ENCODE measurements at places on chromosomes 3 and 15. TPM values are rescaled to one million over a fixed set of nuclear protein-coding genes. Genes with fewer than 3 reads are reported as not detected.
A peak's percentile ranks its signal among the peaks of the same experiment; 100 is the strongest.

DNA sequence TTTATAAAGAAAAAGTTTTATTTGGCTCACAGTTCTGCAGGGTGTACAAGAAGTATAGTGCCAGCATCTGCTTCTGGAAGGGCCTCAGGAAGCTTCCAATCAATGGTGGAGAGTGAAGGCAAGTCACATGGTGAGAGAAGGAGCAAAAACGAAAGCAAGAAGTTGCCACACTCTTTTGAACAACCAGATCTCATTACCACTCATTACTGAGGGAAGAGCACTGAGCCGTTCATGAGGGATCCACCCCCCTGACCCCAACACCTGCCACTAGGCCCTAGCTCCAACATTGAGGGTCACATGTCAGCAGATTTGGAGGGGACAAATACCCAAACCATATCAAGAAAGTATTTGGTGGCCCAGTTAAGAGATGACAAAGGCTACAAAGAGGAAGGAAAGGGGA lies 239.3 kb upstream of the UBE2E1 start:
- no peaks in the 10 kb centered on the region for H3K36me3 ChIP-seq
- no peak overlapping the region for H3K4me3 ChIP-seq
- no peak overlapping the region for H3K27ac ChIP-seq
- no peak for DNase-seq

DNA sequence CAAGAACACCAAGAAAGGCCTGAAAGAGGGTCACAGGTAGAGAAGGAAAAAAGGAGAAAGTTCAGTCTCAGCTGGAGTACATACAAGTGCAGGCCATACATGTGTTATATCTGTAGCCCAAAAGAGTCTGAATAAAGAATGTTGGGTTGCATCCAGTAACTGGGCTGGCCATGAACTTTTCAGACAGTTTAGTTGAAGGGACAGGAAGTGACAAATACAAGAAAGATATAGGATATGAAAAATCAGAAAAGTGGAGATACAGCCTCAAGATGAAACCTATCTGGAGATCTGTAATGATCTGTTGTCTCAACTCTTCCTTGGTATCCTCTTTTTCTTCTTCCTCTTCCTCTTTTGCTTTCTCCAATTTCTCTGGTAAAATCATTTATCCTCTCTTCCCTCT lies 671.7 kb downstream of the MECOM start:
- no peaks in the 10 kb centered on the region for H3K27me3 ChIP-seq
- H3K27ac ChIP-seq, result no peak overlapping the region
- no peaks in the 10 kb centered on the region for H3K4me1 ChIP-seq
- H3K36me3 ChIP-seq, result no peaks in the 10 kb centered on the region

- no peak for DNase-seq
- H3K4me1 ChIP-seq, result no peaks in the 10 kb centered on the region
- H3K27me3 ChIP-seq, result no peaks in the 10 kb centered on the region
- H3K4me3 ChIP-seq, result no peak overlapping the region
Measured at GRCh38 chr3:88596451-88596850, 446.7 kb downstream of the C3orf38 start.

GRCh38 chr3:60176614-60177013 lies 1074.6 kb downstream of the FHIT start:
- no peaks in the 10 kb centered on the region for H3K4me1 ChIP-seq
- H3K4me3 ChIP-seq, result no peak overlapping the region
- DNase-seq, result no peak
- no peak overlapping the region for H3K27ac ChIP-seq

DNA sequence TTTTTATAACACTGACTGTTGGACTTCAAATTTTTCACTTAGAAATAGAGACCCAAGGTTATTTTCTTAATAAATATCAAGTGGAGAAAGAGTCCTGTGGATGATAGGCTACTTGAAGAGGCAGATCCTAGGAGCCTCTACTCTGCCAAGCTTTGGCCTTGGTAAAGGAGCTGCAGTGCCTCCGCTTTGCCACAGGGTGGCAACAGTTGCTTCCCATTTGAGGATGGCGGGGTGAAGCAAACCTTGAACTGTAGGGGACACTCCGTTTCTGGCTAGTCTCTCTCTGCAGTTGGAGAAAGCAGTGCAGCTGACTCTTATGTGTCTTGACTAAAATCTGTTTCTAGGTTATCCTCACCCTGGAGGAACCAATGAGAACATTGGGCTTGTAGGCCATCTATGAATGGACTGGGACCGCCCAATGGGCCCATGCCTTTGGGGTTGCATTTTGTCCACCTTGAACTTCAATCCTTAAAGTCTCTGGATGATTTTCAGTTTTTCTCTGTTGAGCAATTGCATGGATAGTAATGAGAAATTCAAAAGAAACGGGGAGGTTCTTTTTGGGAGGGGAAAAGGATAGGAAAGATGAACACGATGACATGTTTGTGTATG lies 9.8 kb downstream of the SCG5 start:
- H3K36me3 ChIP-seq, result no peaks in the 10 kb centered on the region
- no peak overlapping the region for H3K4me3 ChIP-seq
- H3K27me3 ChIP-seq, result no peaks in the 10 kb centered on the region
- H3K27ac ChIP-seq, result no peak overlapping the region
- DNase-seq, result peak; percentile 69

FOXB1 gene
- total RNA-seq, result not detected

All from kidney (tissue), 22 donors.